ENCODE measurements at places on chromosomes 16 and 17.

GRCh38 chr17:69525920-69526841 lies 111.7 kb downstream of the MAP2K6 start:
- peak; percentile 33 for DNase-seq

DNA sequence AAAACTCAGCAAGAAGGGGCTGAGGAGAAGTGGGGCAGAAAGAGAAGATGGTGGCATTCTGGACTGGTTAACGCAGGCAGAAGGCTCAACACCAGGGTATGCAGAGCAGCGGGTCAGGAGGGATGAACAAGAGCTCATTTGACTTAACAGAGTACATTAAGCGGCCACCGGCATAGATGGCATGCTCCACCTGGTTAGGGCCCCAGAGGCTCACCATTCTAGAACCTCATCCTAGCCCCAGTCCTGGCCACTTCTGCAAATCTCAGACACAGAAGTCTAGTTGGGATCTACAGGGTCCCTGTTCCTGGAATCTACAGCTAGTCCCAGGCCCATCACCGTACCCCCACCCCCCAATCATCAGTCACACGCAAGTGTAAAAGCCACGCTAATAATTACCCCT lies 1.7 kb upstream of the MYO1C start:
- DNase-seq: no peak

GRCh38 chr17:28574526-28574925 lies 2.2 kb downstream of the ALDOC start:
- no peak for DNase-seq

GRCh38 chr16:11020792-11021551 lies 76.6 kb downstream of the CLEC16A start:
- DNase-seq: no peak

DNA sequence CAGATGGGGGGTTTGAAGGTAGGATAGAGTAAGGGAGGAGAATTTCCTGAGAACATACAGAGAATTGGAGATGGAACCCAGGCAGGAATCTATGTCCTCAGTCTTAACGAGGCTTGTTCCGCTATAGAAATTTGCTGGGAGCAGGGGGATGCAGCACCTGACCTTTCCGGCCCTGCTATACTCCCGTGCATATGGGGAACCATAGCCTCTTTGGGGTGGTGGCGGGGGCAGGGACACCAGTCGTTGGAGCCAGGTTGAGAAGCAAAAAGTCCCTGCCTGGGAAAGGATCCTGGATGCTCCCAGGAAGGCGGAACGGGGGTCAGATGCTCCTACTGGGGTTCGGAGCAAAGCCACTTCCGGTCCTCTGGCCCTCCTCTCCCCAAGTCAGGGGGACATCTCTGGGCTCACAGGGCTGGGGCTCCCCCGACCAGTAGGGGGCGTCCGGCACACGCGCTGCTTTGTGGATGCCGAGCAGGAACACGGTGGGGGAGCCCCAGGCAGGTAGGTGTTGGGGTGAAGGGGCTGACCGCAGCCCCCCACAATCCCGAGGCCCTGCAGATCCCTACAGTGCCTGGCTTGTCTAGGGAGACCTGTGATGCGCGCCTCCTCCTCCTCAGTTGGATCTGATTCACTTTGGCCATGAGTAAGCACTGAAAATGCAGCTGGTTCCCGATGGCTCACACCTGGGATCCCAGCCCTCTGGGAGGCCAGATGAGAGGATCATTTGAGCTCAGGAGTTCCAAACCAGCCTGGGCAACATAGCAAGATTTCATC lies 15.5 kb upstream of the TFAP4 start:
- no peak for DNase-seq

- no peak for DNase-seq
Observed at GRCh38 chr17:64354824-64355535, 35.7 kb downstream of the PECAM1 start.

DNA sequence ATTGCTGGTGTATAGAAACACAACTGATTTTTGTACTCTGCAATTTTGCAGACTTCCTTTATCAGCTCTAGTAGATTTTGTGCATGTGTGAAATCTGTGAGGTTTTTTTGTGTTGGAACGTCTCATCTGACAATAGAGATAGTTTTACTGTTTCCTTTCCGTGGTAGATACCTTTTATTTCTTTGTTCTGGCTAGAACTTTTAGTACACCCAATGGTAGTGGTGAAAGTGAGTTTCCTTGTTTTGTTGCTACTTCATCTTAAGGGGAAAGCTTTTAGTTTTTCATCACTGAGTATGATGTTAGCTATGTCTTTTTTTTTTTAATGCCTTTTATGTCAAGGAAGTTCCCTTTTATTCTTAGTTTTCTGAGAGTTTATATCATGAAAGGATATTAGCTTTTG lies 118.1 kb downstream of the OR1D5 start:
- DNase-seq: no peak

DNA sequence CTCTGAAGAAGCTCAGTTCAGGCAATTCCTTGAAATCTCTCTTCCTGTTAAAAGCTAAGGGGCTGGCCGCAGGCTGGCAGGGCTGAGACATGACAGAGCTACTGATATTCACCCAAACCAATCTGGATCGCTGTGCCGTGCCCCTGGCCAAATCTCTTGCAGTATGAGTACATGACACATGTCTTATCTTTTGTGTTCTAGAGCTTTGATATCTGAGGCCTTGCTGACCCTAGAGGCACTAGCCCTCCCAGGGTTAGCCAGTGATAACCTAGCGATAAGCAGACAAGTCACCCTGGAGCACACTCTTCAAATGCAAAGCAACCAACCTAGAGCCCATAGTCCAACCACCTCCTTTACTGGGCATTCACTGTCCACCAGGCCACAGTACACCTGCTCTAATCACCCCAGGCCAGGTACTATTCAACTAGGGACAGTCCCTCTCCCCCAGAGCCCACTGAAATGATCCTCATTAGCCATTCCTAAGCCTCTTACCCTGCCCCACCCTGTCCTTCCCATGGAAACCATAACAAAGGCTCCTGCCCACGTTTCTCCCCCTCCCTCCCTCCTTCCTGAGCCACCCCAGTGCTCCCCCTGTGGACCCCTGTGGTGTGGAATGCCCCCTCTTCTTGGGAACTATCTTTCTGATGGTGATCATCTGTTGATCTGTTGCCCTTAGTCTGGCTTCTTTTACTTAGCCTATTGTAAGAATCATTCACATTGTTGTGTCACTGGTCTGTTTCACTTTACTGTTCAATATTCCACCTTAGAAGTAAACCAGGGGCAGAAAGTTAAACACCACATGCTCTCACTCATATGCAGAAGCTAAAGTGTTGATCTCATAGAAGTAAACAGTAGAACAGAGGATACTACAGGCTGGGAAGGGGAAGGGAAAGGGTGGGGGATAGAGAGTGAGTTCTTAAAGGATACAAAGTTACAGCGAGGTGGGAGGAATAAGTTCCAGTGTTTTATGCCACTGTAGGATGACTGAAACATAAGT lies 52.5 kb downstream of the TEKT5 start:
- no peak for DNase-seq

GRCh38 chr17:30299000-30299399 lies 7.3 kb upstream of the BLMH start:
- DNase-seq: no peak

GRCh38 chr16:67326472-67327309 lies at the start of the genes KCTD19 and LRRC36:
TSS of gene KCTD19 (minus strand) at chr16:67326741. CDS start at chr16:67326707, 34 bp downstream.
TSS of gene LRRC36 (plus strand) at chr16:67326815. CDS start at chr16:67326863, 48 bp downstream.
- DNase-seq: no peak

GRCh38 chr16:24163935-24164334 lies 92.2 kb upstream of the CACNG3 start:
- DNase-seq: peak; percentile 35

GRCh38 chr16:85881436-85881835 lies 17.5 kb upstream of the IRF8 start:
- DNase-seq: no peak

DNA sequence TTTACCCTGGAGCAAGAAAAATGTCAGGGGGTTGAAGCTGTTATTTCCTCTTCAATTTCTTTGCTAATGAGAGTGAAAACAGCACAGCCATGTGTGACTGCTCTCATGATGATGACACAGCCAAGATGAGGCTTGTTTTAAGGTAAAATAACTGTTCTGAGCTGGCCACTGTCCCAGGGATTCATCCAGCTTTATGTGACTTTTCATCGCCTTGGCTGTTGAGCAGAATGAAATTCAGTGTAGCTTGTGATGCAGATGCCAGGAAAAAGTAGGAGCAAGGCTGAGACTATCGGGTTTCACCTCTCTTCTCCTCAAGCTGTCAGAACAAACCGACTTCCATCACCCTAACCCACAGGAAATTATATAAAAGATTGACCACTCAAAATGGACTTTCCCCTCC lies 361.8 kb upstream of the CDH5 start:
- DNase-seq: no peak

- no peak for DNase-seq
Observed at GRCh38 chr17:42460371-42460770, 1.7 kb downstream of the ATP6V0A1 start.

GRCh38 chr17:4506892-4507291 lies 8.2 kb downstream of the SPNS2 start:
- DNase-seq: no peak

GRCh38 chr17:83005639-83006038 lies 73.8 kb upstream of the METRNL start:
- no peak for DNase-seq

DNA sequence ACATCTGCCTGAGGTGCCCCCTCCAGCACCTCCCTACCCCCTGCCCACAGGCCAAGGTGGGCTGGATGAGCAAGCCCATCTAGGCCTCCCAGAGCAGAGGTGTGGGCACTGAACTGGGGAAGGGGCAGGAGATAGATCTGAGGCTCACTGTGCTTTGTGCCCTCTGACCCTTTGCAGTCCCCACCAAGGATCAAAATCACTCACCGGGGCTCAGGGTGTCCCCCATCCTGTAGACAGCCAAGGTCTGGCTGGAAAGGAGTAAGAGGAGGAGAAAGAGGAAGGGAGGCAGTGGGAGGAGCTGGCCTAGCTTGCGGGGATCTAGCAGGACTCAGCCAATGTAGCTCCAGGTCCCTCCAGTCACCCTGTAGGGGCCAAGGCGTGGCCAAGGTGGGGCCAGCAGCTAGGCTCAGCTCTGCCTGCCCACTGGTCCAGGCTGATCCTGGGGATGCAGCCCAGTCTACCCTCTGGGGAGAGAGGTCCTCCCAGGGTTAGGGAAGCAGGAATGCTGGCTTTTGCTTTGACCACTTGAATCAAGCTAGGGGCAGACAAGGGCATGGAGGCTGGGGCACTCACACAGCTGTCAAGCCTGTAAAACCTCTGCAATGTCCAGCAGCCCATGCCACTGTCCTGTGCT lies 1.8 kb downstream of the SLC12A4 start:
- no peak for DNase-seq

DNA sequence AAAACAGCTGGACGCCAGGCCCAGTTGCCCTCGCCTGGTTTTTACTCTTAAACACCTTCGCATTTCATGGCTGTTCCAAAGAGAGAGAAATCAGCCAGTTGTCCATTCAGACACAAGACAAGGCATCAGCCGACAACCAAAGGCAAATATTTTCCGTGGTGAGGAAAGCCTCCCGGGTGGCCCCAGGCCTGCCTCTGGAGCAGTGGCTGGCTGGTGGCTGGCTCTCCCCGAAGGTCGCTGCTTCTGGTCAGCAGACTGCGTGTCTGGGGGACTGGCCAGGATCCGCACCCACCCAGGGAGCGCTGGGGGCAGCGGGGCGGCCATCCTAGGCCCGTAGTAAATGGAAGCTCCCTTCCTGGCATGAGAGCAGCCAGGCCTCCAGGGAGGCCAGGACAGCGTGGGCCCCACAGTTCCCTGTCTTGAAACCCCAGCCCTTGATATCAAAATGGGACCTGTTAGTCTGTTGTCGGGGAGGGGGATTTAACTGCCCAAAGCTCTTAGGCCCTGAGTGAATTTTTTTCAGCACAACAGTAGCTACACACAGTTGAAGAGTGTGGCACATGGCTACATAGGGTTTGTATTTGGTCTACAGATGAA lies 57.7 kb downstream of the SREBF1 start:
- DNase-seq: no peak

GRCh38 chr16:26005336-26005735 lies 313.6 kb downstream of the HS3ST4 start:
- peak; percentile 36 for DNase-seq

DNA sequence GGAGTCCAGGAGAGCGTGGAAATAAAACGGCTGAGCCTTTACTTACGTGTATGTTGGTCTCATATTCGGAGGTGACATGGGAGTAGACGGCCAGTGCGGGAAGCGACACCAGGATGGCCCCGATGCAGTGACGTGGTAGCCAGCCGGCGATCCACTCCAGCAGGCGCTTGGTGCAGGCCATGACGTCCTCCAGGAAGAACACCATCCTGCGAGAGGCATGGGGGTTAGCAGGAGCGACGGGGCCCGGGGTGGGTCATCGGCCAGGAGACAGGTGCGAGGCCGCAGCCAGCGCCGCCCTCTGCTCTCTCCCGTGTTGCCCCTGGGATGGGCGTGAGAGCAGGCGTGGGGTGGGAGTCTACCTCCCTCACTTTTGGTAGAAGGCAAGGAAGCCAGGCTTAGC lies 98.6 kb upstream of the CREBBP start:
- DNase-seq: no peak

- DNase-seq: no peak
Observed at GRCh38 chr16:81817296-81817695, 38.2 kb downstream of the PLCG2 start.

Measured in NCI-H2029 treated with DMSO at 0.1 percent for 48 hours (cell line).